ENCODE measurements at places on chromosomes 3 and 15. TPM values are rescaled to one million over a fixed set of nuclear protein-coding genes. Genes with fewer than 3 reads are reported as not detected.

STRIT1 gene
- not detected for total RNA-seq

SYNPR gene
- not detected for total RNA-seq

OR5K2 gene
- total RNA-seq = not detected

RAD54L2 gene
- total RNA-seq = 9.6 TPM

ASB14 gene
- total RNA-seq = not detected

TGM4 gene
- not detected for total RNA-seq

FSD2 gene
- 0.05 TPM for total RNA-seq

ZNF80 gene
- not detected for total RNA-seq

GREM1 gene
- total RNA-seq = 1.6 TPM

FAM107A gene
- total RNA-seq = 1.3 TPM

REC114 gene
- total RNA-seq = not detected

CORO2B gene
- total RNA-seq = 0.65 TPM

COL6A5 gene
- total RNA-seq = not detected

CRYBG3 gene
- 3.1 TPM for total RNA-seq

SST gene
- not detected for total RNA-seq

CAMK2N2 gene
- not detected for total RNA-seq

HTR3E gene
- total RNA-seq = not detected

CHRM5 gene
- total RNA-seq = not detected

BCHE gene
- total RNA-seq = 37.2 TPM

SLC28A2 gene
- total RNA-seq = 0.19 TPM

UBA7 gene
- total RNA-seq = 15.8 TPM

GOLGA8A gene
- 7.7 TPM for total RNA-seq

PIK3R4 gene
- 36.6 TPM for total RNA-seq

SERINC4 gene
- total RNA-seq = not detected

TAGLN3 gene
- not detected for total RNA-seq

CIB2 gene
- 2.2 TPM for total RNA-seq

FOXL2 gene
- not detected for total RNA-seq

DZIP1L gene
- 5.9 TPM for total RNA-seq

DCBLD2 gene
- 14.7 TPM for total RNA-seq

NANOGP8 gene
- total RNA-seq = 0.17 TPM

PRR20G gene
- not detected for total RNA-seq

TMEM108 gene
- total RNA-seq = not detected

GCHFR gene
- total RNA-seq = 50.5 TPM

ZNF662 gene
- total RNA-seq = 3.9 TPM

ATP13A5 gene
- not detected for total RNA-seq

SOX2 gene
- not detected for total RNA-seq

CD80 gene
- total RNA-seq = 1.0 TPM

PLSCR5 gene
- total RNA-seq = not detected

VEPH1 gene
- 1.7 TPM for total RNA-seq

RYR3 gene
- 0.08 TPM for total RNA-seq

BFSP2 gene
- not detected for total RNA-seq

FSIP1 gene
- total RNA-seq = 0.17 TPM

LIPH gene
- 0.23 TPM for total RNA-seq

GADL1 gene
- not detected for total RNA-seq

ESYT3 gene
- total RNA-seq = under 0.01 TPM

RBP2 gene
- not detected for total RNA-seq

PDZRN3 gene
- total RNA-seq = 1.8 TPM

TMEM202 gene
- not detected for total RNA-seq

GLDN gene
- 0.50 TPM for total RNA-seq

Data from liver (tissue), 10 donors.